ENCODE measurements at places on chromosomes 5 and 9. TPM values are rescaled to one million over a fixed set of nuclear protein-coding genes. Genes with fewer than 3 reads are reported as not detected.

- DNase-seq = peak; percentile 68
These were observed at the start of gene PCDHB7 for GRCh38 chr5:141172381-141173204. Gene PCDHB7, plus strand, starts transcription at chr5:141172644. Its CDS starts 192 bp downstream, at chr5:141172836.

GRCh38 chr9:93953496-93954433, 1.4 kb downstream of the BARX1 start:
- DNase-seq = no peak

DNA sequence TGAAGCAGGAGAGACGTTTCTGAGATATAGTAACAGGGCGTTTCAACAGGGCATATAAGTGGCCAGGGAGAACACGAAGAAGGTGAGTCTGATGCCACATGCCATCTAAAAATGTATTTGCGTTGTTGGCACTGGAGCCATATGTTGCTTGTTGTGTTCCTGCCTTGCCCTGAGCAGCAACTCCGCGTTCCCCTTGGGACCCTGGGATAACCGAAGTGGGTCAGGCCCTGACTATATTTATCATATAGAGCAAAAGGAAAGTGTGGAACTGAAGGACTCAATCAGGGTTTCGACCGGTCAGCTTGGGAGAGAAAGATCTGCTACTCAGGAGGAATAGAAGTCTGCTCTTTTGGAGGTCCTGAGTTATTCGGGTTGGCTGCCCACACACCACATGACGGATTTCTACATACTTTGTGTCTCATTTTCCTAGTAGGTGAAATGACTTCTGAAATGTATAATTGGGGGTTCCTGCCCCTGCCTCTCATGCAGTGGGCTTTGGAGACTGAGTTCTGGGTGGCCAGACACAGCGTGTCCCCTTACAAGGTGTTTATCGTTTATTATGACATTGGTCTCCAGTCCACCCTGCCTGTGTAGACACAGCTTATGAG, 3.0 kb downstream of the STC2 start:
- no peak for DNase-seq

DNA sequence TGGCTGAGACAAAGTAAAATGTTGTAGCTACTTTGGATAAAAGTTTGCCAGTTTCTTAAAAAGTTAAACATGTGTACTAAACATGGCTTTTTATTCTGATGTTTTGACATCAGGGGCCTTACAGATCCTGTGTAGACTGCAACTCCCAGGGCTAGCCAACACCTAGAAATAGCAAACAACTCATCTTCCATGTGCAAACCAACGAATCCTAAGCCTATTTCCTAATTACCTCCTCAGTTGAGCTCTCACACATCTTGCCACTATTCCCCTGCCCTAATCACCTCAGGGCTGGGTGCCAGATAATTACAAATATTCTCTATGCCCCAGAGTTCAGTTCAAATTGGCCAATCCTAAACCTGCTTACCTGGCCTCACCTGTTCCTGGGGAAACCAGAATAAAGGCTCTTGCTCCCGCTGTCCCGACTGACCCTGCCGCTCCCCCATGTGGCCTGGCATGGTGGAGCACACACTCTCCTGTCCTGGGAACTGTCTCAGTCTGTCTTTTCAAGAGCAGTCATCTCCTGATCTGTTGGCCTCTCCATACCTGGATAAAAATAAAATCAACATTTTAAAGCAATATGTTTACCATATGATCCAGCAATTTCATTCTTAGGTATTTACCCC, 37.1 kb upstream of the FAM169A start:
- peak; percentile 24 for DNase-seq

DNA sequence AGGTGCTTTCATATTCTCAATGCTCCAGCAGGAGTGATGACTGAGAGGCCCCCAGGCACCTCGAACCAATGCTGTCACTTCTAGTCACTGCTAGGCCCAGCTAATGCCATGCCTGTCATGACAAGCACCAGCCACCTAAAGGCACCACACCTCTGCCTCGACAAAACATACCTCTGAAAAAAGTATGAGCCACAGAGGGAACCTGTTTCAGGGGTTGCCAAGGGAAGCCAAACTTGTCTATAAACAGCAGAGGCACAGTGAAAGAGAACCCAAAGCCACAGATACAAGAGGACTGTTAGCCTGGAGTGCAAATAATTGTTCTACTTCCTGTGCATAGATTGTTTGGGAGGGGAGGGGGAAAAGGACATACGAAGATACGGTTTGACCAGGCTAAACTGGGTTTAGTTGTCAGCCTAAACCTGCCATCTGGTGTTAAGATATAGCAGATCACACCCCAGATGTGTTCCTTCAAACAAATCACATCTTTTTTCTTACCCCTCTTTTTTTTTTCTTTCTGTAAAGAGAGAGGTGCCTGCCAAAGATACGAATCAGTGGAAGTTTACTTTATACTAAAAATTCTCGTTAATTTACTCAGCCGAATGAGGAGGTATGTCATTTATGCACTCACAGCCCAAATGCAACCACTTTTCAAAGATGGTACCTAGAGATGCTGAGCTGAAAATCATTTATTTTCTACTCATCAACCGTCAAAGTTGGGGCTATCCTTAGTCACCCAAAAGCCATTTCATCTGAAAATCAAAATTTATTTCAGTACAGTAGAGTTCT, 45.7 kb downstream of the BNC2 start:
- DNase-seq = peak; percentile 79

GRCh38 chr5:43019614-43020398, 20.3 kb downstream of the ANXA2R start:
- DNase-seq = peak; percentile 96

GRCh38 chr9:124932333-124932732, 8.6 kb downstream of the GOLGA1 start:
- no peak for DNase-seq

- no peak for DNase-seq
These were observed 20.5 kb upstream of the FER start for GRCh38 chr5:108727236-108727650.

- DNase-seq = no peak
These were observed 56.5 kb upstream of the RNF38 start for GRCh38 chr9:36456480-36457065.

- DNase-seq = peak; percentile 16
These were observed 13.8 kb downstream of the CSNK1A1 start for GRCh38 chr5:149537374-149537975.

GRCh38 chr9:134758949-134759607, 117.5 kb downstream of the COL5A1 start:
- DNase-seq = peak; percentile 36

GRCh38 chr9:1156794-1157550, 106.8 kb downstream of the DMRT2 start:
- DNase-seq = no peak

DNA sequence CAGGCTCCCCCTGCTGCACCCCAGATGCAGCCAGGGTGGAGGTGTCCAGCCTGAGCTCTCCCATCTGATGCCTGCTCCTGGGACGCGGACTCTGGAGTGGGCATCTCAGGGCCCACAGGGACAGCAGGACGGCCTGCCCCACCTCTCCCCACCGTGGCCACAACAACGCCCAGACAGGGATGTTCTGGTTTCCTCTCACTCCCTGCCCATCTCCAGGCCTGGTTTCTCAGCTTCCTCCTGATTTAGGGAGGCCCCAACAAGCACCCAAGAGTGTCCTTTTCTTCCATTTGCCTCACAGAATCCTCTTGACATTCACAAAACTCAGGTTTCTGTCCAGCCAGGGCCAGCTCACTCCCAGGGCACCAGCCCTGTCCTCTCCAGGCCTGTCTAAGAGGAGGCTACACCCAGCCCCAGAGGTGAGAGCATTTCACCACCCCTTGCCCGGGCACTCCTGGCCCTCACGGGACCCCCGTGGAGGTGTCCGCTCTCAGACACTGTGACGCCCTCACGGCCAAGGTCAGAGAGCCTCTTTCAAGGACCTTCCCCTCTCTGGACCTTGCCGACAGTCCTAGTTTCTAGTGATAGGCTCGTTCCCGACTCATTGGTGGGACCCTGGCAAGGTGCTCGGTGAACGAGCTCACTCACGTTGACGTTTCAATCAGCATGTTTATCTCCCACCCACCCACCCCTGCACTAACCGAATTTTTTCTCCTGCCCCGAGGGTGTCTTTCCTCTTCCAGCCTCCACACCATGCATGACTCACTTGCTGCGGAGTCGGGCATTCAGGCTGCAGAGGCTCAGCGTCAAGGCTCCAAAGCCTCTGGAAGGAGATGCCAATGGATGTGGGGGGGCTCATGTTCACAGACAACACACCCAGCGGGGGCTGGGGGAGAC, 62.0 kb upstream of the UNC5A start:
- peak; percentile 53 for DNase-seq

DNA sequence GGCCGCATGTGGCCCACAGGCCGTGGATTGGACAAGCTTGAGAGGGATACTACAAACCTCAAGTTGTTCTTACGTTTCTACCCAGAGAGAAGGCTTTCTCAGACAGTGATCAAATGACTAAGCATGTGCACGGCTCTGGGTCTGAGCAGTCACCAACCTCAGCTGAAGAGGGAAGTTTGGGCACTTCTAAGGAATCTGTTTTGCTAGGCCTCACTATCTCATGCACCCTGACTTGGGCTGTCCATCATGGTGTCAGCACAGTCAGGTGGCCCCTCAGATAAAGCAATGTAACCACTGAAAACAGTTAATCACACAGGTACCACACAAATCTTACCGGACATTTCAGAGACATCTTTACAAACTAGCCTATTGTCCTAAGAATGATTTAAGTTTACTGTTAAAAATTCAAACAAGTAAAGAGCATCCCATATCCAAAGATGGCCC, 24.6 kb downstream of the CSF2 start:
- peak; percentile 60 for DNase-seq

- no peak for DNase-seq
These were observed 402.9 kb upstream of the CLINT1 start for GRCh38 chr5:158261674-158262367.

DNA sequence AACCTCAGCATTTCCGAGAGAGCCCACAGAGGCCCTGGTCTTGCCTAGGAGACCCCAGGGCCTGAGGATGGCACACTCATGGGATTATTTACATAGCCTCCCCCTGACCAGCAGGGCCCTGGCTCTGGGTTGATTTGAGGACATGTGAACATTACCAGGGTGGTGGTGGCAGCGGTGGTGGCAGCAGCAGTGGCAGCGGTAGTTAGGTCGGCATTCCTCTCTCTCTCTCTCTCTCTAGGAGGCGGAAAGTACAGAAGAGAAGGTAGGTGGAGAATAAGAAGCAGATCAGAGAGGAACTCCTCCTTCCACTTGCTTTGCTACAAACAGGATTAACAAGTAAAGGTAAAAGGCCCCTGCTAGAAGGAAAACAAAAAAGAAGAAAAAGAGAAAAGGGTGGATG, 39.3 kb downstream of the B4GALT1 start:
- DNase-seq = no peak

DNA sequence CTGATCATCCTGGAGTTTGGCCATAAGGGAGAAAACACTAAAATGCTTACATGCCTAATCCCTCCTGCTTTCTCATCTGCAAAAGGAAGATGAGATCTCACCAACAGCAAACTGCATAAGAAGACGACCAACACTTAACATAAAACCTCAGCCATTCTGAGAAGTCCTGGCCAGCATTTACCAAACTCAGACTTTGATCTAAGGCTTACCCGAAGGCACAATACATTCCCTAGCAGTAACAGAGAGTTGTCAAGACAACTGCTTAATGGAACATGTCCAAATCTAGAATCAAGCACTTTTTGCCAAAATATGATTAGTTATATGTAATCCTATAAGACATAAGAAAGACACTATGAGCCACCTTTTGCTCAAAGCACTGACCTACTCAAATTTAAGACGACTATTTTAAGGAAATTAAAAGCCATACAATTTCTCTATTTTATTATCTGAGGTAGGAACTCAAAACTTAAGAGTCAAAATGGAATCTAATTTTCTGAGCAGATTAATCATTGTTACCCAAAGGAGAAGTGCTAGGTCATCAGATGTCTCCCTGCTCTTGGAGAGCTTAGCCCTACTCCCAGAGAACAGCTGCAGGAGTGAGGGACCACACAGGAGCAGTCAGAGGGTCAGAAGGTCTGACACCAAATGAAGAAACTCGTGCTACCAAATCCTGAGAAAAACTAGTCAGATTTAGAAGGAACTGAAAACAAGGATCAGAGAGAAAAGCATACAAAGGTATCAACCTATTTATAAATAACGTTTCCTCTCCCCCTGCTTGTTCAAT, 39.3 kb downstream of the EPB41L4A start:
- no peak for DNase-seq

GRCh38 chr9:96874947-96875460, 20.7 kb upstream of the ZNF782 start:
- DNase-seq = peak; percentile 82

GRCh38 chr5:141889282-141889871, 11.2 kb upstream of the PCDH1 start:
- peak; percentile 37 for DNase-seq

DNA sequence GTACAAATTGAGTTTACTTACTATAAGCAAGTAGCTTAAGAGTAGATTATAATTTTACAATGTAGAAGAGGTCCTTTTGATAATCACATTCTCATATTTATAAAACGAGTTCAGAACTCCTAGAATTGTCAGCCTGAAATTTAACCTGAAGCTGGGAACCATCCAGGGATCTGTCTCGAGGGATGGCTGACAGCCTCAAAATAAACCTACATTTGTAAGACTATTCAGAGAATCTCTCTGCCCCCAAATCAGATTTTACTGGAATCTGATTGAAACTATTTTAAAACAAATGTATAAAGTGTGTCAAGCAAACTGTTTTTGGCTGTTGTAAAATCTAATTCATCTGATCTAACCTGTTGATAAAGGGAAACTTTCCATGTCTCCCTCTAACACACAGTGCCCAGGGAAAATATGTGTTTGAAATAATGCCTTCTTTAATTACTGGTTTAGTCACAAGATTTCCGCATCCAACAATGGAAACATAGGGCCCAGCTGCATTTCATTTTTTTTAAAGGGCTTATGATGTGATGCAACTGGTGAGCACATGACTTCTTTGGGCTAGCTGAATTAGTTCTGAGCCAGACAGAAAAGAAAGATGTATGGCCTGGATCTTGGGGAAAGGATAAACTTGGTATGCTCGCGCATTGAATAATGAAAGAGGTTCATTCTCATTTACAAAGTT, 30.3 kb downstream of the SLC25A46 start:
- no peak for DNase-seq

Gene FREM1
- total RNA-seq = 0.02 TPM

Gene PDCD1LG2
- total RNA-seq = 28.1 TPM

Gene COL27A1
- 0.44 TPM for total RNA-seq

Gene BTNL8
- total RNA-seq = not detected

Gene LCNL1
- total RNA-seq = not detected

Gene SNCAIP
- total RNA-seq = 0.39 TPM

Gene RASGEF1C
- not detected for total RNA-seq

Gene ADGRV1
- 0.47 TPM for total RNA-seq

Gene TNFSF8
- total RNA-seq = not detected

Gene C7
- total RNA-seq = 0.84 TPM

Gene MYO10
- total RNA-seq = 13.6 TPM

All from M059J (cell line).